Activated gamma-delta T cell treated with Interleukin-2 at 50 U/mL for 16 hours (primary cell): ENCODE measurements at places on chromosomes 13 and 19.

- no peak for DNase-seq
Measured at GRCh38 chr19:38496116-38496515, 62.6 kb downstream of the RYR1 start.

DNA sequence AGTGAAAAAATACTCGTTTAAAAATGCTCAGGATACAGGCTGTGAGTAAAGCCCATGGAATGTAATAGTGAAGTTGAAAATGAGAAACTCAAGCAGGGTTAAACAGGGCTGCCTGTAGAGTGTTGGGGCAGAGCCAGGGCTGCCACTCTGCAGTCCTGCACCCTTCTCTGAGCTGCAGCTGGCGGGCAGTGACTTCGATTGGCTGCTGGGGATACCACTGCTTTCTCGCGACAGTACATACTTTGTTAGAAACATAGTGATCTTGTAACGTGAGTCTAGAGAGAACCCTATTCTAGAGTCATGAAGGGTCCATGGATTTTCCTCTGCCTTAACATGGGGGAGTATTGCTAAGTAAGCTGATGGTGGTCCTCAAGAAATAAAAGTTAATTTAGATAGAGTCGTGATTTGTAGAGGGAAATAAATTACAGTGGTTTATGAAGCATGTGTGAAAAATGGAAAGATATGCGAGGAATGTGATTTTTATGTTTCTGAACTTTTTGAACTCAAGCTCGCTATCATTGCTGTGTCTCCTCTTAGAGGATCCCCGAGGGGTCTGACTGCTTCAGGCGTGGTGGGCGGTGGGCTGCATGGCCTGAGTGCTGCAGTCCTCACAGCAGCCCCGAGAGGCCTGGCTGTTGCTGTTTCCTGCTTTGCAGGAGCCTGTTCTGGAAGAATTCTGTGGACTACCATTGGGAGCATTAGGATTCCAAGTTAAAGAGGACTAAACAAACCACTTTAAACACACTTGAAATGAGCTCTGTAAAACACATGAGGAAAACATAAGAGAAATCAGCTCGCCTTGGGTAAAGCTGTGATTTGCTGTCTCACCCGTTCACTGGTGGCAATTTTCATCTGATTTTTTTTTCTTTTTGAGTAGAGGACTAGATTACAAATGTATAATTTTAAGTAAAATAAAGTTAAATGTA lies 95.7 kb downstream of the ARHGEF7 start:
- DNase-seq = no peak

- no peak for DNase-seq
Measured at GRCh38 chr13:22220151-22221135, 549.6 kb downstream of the FGF9 start.

- no peak for DNase-seq
Measured at GRCh38 chr13:85729296-85729695, 69.9 kb downstream of the SLITRK6 start.

- no peak for DNase-seq
Measured at GRCh38 chr13:41419206-41419605, 38.1 kb upstream of the RGCC start.

GRCh38 chr19:31256593-31256960 lies 92.7 kb downstream of the TSHZ3 start:
- no peak for DNase-seq

GRCh38 chr19:53871454-53871853 lies 3.8 kb downstream of the MYADM start:
- no peak for DNase-seq

GRCh38 chr19:8224394-8225145 lies 15.4 kb downstream of the CERS4 start:
- DNase-seq = no peak

GRCh38 chr19:23314505-23315251 lies 64.5 kb upstream of the ZNF724 start:
- no peak for DNase-seq
